ENCODE measurements at places on chromosomes 5 and 9. TPM values are rescaled to one million over a fixed set of nuclear protein-coding genes. Genes with fewer than 3 reads are reported as not detected.

Gene ORM2
- total RNA-seq: not detected

Gene RASGEF1C
- not detected for total RNA-seq

Gene THBS4
- 2.1 TPM for total RNA-seq

Gene BTNL8
- not detected for total RNA-seq

Gene ACTBL2
- not detected for total RNA-seq

DNA sequence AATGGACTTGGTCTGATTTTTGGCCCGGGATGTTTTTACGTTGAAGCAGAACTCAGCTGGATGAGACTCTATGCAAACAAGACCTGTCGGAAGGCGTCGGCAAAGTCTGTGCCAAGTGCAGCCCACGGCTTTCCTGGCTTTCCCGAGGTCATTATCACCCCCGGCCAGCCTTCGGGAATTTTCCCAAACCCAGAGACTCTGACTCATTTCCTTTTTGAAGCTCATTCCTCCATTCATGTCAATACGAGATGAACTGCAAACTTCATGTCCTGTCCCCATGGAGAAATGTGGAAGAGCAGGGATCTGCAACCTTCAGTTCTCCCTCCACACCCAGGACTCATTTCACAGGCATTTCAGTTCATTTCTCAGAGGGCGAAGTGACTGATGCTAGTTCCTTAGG, 95.3 kb downstream of the IRX2 start:
- no peaks in the 10 kb centered on the region for H3K27me3 ChIP-seq
- H3K36me3 ChIP-seq: no peaks in the 10 kb centered on the region
- H3K27ac ChIP-seq: no peak overlapping the region
- H3K4me1 ChIP-seq: no peaks in the 10 kb centered on the region

- peaks cover 53% of the 10 kb centered on the region for H3K4me1 ChIP-seq
- DNase-seq: no peak
- no peaks in the 10 kb centered on the region for H3K27me3 ChIP-seq
- no peak overlapping the region for H3K4me3 ChIP-seq
Measured at GRCh38 chr5:134540747-134541733, 15.6 kb downstream of the JADE2 start.

GRCh38 chr9:77194423-77194822, 17.1 kb downstream of the VPS13A start:
- no peak for DNase-seq
- peaks cover 23% of the 10 kb centered on the region for H3K4me1 ChIP-seq
- H3K36me3 ChIP-seq: peaks cover 3% of the 10 kb centered on the region

DNA sequence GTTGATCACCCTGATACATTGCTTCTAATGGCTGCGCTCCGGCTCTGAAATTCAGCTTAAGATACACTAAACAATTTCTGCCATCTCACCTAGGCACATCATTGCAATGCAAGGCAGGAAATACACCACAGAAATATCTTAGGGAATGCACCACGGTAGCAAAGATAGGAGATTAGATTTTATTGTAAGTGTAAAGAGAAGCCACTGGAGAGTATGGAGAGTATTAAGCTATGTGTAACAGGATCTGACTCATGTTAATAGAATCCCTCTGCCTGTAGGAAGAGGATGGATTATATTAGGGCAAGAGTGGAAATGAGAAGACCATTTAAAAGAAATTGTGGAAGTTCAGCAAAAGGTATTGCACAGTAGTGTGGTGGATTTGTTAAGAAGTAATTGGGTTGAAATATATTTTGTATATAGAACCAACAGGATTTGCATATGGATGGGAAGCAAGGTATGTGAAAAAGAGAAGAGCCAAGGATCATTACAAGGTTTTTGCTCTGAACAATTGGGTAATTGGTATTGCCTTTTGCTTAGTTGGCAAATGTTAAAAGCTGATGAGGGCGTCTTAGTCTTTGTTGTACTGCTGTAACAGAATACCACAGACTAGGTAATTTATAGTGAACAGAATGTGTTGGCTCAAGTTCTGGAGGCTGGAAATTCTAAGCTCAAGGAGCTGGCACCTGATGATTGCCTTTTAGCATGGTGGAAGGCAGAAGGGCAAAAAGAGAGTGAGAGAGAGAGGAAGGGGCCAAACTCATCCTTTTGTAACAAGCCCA, 636.1 kb downstream of the PSAT1 start:
- DNase-seq: no peak
- H3K4me3 ChIP-seq: no peak overlapping the region
- H3K36me3 ChIP-seq: no peaks in the 10 kb centered on the region
- no peaks in the 10 kb centered on the region for H3K4me1 ChIP-seq
- H3K27ac ChIP-seq: no peak overlapping the region

DNA sequence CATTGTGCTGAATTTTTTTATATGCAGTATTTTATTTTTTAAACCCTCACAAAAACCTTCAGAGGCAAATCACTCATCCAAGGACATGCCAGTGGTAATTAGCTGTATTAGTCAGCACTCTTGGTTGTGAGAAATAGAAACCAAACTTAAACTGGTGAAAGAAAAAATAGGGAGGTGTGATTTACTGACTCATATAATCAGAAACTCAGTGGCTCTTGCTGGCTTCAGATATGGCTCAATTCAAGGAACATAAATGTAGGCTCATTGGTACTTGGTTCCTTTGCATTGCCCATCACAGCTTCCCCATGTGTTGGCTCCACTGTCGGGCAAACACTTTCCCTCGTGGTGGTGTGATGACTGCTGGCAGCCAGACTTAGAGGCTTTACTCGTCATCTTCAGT, 497.2 kb downstream of the MAT2B start:
- H3K4me1 ChIP-seq: no peaks in the 10 kb centered on the region
- H3K27me3 ChIP-seq: no peaks in the 10 kb centered on the region
- no peak for DNase-seq
- H3K27ac ChIP-seq: no peak overlapping the region
- no peaks in the 10 kb centered on the region for H3K36me3 ChIP-seq

GRCh38 chr9:136090056-136090735, 4.9 kb downstream of the NACC2 start:
- no peak overlapping the region for H3K4me3 ChIP-seq
- H3K27me3 ChIP-seq: peaks cover 3% of the 10 kb centered on the region
- no peaks in the 10 kb centered on the region for H3K4me1 ChIP-seq
- no peak for DNase-seq
- no peak overlapping the region for H3K27ac ChIP-seq
- no peaks in the 10 kb centered on the region for H3K36me3 ChIP-seq

DNA sequence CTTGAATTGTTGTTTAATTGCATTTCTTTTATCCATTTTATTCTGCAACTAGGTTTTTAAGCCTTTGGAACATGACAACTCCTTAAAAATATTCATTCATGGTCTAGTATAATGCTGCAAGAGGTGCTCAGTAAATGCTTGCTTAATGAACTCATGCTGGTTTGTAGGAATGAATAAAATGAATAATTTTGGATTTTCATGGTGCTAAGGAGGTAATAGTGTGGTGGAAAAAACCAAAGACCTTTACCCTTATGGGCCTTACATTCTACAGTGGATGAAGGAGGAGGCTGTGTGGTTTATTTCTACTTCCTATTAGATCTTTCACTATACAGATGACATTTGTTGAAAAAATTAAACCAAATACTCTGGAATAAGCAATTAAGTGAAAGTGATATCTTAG, 43.4 kb downstream of the LRRTM2 start:
- peaks cover 2% of the 10 kb centered on the region for H3K27me3 ChIP-seq
- DNase-seq: no peak
- H3K27ac ChIP-seq: no peak overlapping the region
- H3K36me3 ChIP-seq: peaks cover 13% of the 10 kb centered on the region
- no peak overlapping the region for H3K4me3 ChIP-seq

All from activated CD4-positive, alpha-beta T cell treated with anti-CD3 and anti-CD28 coated beads, Interleukin-2, amount 10 ng/mL, durations not matched to agents 24 days and 14 days (primary cell).